Mesothelial cell of epicardium (in vitro differentiated cells): ENCODE measurements at places on chromosomes 4 and X. TPM values are rescaled to one million over a fixed set of nuclear protein-coding genes. Genes with fewer than 3 reads are reported as not detected.

DNA sequence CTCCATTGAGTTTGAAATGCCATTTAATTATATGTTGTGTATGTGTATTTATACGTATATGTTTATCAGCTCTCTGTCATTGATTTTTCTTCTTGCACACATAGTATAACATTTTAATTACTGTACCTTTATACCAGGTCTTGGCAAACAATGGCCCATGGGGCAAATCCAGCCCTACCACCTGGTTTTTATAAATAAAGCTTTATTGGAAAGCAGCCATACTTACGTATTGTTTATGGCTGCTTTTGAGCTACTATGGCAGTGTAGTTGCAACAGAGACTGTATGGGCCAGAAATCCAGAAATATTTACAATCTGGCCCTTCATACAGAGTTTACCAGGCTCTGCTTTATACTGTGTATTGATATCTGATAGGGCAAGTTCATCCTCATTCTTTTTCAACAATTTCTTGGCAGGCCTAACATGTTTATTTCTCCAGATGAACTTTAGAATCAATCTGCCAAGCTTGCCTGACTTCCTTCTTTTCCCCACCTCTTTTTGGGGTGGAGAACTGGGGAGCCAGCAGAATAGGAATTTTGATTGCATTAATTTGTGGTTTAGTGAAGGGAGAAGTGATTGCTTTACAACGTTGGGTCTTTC is 15.8 kb downstream of the DCUN1D4 start:
- H3K27ac ChIP-seq: peak overlapping the region; percentile 63
- DNase-seq: no peak
- H3K4me3 ChIP-seq: no peak overlapping the region
- peaks cover 17% of the 10 kb centered on the region for H3K4me1 ChIP-seq
- H3K36me3 ChIP-seq: no peaks in the 10 kb centered on the region

- H3K36me3 ChIP-seq: no peaks in the 10 kb centered on the region
- no peak for DNase-seq
- no peaks in the 10 kb centered on the region for H3K4me1 ChIP-seq
These were observed 143.7 kb downstream of the NEXMIF start for GRCh38 chrX:74781507-74782034.

The RWDD4 gene
- 13.8 to 16.7 TPM (median 14.8 TPM) in 3 replicates for total RNA-seq

- peaks cover 4% of the 10 kb centered on the region for H3K27me3 ChIP-seq
- H3K4me1 ChIP-seq: no peaks in the 10 kb centered on the region
These were observed 469.5 kb upstream of the FAT1 start for GRCh38 chr4:187193141-187193540.

The DNAAF6 gene
- total RNA-seq: not detected in 3 replicates

DNA sequence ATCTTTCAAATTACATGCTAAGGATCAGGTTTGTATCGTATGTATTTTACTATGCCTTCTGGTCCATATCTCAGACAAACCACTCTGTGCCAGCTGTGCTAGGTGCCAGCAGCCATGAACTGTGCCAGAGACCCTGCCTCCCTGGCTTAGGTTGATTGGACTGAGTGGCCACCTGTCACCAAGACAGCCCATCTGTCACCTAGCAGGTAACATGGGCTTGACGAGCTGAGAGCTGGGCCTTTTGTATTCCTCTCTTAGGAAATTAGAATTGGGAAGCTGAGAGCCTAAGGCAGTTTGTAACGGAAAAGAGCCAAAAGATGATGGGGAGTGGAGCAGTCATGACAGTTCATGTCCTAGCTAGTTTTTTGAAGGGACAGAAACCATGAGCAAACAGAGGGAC is 42.5 kb downstream of the TMEM164 start:
- no peak for DNase-seq
- H3K36me3 ChIP-seq: peaks cover 1% of the 10 kb centered on the region
- H3K27me3 ChIP-seq: no peaks in the 10 kb centered on the region
- no peak overlapping the region for H3K27ac ChIP-seq
- no peak overlapping the region for H3K4me3 ChIP-seq

- H3K27ac ChIP-seq: no peak overlapping the region
- no peak for DNase-seq
- peaks cover 19% of the 10 kb centered on the region for H3K4me1 ChIP-seq
- no peak overlapping the region for H3K4me3 ChIP-seq
- peaks cover 29% of the 10 kb centered on the region for H3K36me3 ChIP-seq
These were observed 194.7 kb downstream of the LRBA start for GRCh38 chr4:150820409-150820808.

DNA sequence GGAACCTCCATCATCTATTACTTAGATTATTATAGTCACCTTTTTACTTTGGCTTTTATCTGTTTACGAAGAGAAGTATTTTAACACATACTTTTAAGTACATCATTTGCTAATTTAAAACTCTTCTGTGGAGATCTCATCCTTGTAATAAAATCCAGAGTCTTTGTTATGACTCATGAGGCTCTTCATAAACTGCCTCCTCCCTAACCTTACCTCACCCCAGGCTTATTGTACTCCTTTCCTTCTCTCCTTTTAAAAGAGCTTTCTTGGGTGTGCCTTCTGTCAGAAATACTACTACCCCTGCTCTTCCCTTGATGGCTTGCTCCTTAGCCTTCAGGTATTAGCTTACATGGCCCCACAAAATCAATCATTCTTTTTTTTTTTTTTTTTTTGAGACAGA is 6.6 kb downstream of the ARL9 start:
- no peak overlapping the region for H3K27ac ChIP-seq
- peaks cover 8% of the 10 kb centered on the region for H3K4me1 ChIP-seq
- peaks cover 14% of the 10 kb centered on the region for H3K27me3 ChIP-seq
- H3K4me3 ChIP-seq: no peak overlapping the region
- no peak for DNase-seq

DNA sequence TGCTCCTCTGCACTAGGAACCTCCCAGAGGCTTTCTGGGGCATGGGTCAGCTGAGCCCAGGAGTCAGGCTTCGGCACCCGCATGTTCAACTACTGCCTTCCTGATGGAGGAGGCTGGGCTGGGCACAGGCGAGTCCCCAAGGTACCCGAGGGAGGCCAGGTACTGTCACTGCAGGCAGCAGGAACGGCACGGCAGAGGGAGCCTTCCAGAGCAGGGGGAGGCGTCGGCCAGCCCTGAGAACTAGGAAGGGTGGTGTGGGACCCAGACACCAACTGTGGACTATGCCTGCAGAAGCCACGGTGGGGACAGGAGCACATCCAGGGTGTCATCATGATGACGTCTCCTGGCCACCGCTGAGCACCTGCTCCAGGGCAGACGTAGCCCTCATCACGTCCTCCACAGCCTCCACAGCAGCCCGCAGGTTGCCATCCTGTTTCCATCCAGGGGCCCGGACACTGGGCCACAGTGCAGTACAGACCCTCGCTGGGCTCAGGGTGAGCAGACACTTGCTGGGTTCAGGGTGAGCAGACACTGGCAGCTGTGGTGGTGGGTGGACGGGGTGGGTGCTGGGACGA is 40.8 kb downstream of the SORCS2 start:
- H3K27me3 ChIP-seq: no peaks in the 10 kb centered on the region
- H3K36me3 ChIP-seq: no peaks in the 10 kb centered on the region
- H3K4me3 ChIP-seq: no peak overlapping the region

- H3K36me3 ChIP-seq: no peaks in the 10 kb centered on the region
- no peak overlapping the region for H3K4me3 ChIP-seq
- no peak for DNase-seq
- H3K4me1 ChIP-seq: peaks cover 26% of the 10 kb centered on the region
These were observed 7.4 kb upstream of the NFKB1 start for GRCh38 chr4:102493794-102494193.

GRCh38 chrX:29813174-29813573 is 402.2 kb upstream of the MAGEB2 start:
- no peaks in the 10 kb centered on the region for H3K27me3 ChIP-seq
- H3K4me1 ChIP-seq: no peaks in the 10 kb centered on the region
- no peak overlapping the region for H3K27ac ChIP-seq
- no peak overlapping the region for H3K4me3 ChIP-seq

DNA sequence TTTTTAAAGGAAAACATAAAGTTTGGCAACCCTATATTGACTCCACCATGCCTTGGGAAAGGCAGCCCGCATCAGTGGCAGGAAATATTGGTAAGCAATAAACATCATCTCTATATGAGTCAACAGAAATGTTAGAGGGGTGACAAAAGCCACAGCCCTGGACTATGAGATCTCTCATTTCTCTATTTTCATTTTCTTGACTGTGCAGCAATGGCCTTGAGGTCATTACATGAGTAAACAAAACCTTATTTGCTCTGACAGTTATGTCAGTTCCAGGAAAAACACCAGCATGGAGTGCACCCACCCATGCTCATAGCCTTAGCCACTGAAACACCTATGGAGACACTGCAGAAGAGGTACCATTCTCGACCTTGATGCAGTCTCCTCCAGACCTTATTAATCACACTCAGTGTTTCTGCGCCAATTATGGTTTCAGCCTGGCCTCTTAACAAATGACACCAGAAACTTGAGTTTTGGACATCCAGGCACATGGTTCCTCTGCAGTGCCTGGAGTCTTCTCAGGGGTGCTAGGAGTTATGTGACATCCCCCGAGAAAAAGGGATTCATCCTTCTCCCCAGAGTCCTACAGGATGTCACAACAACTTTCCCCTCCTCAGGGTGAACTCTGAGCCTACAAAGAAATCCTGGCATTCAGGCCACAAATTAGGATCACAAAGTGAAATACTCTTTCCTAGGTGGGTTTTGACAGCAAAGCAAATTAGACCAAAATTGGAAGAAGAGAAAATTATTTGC is 16.0 kb upstream of the HPGD start:
- peaks cover 19% of the 10 kb centered on the region for H3K4me1 ChIP-seq
- H3K27ac ChIP-seq: no peak overlapping the region
- DNase-seq: no peak
- H3K4me3 ChIP-seq: no peak overlapping the region
- H3K27me3 ChIP-seq: no peaks in the 10 kb centered on the region
